ENCODE measurements at places on chromosomes 5 and 9.
A peak's percentile ranks its signal among the peaks of the same experiment; 100 is the strongest.

DNA sequence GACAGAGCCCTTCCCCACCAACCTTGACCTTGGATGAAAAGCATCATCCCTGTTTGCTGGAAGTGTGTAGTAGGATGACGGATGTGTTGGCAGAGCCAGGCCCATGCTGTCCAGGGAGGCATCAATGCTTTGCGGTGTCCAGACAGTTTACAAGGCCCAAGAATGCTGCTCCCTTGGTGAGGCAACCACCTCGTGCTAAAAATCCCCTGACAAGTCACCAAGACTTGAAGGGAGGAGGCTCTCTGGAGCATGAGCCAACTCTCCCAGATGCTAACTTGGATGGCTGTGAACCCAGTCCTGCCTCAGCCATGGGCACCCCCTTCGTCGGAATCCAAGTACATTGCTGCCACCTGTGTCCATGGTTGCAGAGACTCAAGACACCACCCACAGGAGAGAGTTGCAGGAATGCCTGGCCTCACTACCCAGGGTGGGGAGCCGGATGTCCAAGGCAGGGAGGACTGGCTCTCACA is 9.5 kb upstream of the NKD2 start:
- no peak for DNase-seq

- no peak for DNase-seq
Observed at GRCh38 chr9:36018891-36019720, 17.6 kb upstream of the RECK start.

- DNase-seq, result no peak
Observed at GRCh38 chr5:135526924-135527323, 8.8 kb downstream of the NEUROG1 start.

- DNase-seq, result no peak
Observed at GRCh38 chr9:18477121-18477660, 3.2 kb downstream of the ADAMTSL1 start.

DNA sequence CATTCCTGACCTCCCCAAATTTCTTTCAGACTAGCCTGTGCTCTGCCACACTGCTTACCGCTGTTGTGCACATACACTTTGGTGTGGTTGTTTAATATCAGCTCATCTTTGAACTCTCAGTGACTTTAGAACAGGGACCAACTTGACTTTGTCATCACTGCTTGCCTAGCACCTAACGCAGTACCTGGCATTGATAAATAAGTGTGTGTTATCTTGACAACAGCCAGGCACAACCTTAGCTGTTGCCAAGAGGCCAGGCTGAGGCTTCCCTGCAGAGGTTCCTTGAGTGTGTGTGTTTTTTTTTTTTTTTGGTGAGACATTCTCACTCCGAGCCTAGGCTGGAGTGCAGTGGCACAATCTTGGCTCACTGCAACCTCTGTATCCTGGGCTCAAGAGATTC is 41.0 kb upstream of the SLC28A3 start:
- no peak for DNase-seq

DNA sequence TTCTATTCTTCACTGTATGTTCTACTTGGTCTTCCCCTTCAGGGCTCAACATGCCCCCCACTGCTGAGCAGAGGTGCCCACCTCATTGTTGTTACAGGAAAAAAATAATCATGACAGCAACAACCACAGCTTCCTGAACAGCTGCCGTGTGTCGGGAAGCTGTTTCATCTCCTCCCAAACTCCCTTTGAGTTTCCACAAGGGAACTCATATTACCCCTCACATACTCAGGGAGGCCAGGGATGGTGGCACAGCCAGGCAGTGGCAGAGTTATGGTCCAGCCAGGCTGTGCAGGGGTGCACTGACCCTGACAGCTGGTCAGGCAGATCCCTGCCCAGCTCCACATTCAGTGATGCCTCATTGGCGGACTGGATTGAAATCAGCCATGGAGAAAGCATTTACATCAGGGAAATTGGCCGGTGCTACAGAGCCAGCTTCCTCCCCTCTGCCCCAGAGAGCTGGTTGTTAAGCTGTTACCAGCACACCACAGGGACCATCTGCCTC is 37.3 kb downstream of the SARDH start:
- DNase-seq, result no peak

DNA sequence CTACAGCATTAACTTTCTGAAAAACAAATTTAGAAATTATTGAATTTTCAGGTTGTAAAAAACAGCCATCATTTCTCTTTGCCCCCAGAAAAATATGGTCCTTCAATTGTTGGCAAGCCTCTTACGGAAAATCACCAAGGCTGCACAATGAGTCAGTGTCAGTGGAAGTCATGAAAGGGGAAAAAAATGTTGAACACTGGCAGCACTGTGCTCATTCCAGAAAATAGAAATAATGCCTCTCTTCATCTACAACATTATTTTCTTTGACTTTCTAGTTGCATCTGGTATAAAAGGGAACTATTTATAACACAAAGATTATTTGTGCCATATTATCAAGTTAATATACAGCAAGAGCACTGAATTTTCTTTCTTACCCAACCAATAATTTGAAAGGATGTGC is 26.7 kb upstream of the STK32A start:
- no peak for DNase-seq

DNA sequence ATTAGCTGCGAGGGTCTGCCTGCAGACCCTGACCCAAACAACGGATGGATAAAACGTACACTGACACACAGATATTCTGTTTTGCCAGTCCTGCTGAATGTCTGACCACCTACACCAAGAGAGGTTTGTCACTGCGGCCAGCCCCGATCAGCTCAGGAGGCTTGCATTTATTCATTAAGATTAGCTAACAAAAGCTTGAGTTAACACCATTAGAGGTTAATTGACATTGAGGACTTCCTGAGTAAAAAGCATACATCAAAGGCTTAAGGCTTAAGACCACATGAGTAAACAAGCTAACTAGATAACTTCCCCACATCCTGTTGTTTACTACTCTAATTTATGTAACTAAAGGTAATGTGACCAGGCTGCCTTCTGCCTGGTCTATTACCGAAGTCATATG is 198.1 kb upstream of the TRPC7 start:
- peak; percentile 4 for DNase-seq

DNA sequence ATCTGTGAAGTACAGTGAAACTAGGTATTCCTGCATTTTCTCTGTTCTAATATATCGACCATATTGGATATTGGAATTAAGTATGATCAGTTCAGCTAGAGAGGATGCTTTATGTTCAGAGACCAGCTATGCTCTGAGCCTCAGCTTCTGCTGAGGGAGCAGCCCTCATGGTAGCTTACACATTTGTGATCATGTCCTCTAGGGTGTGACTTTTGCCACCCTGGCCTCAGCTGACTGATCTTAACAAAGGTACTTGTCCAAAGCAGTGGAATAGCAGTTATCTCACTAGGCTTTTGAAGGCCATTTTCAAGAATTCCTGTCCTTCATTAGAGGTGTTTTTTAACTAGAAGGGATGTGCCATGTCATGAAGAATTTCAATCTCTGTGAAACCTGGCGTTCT is 9.3 kb downstream of the SCAMP1 start:
- no peak for DNase-seq

DNA sequence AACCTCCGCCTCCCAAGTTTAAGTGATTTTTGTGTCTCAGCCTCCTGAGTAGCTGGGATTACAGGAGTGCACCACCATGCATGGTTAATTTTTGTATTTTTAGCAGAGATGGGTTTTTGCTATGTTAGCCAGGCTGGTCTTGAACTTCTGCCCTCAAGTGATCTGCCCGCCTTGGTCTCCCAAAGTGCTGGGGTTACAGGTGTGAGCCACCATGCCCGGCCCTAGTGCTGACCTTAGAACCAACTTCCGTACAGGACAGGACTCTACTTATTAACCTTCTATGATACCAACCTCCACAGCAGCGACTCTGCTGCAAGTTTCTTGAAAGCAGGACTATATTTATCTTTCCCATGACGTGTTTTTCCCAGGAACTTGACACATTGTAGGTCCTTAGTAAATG is 176.9 kb downstream of the RGS3 start:
- no peak for DNase-seq

- no peak for DNase-seq
Observed at GRCh38 chr5:93658044-93658443, 75.0 kb downstream of the NR2F1 start.

- DNase-seq, result no peak
Observed at GRCh38 chr5:160457252-160457651, 35.6 kb downstream of the PTTG1 start.

DNA sequence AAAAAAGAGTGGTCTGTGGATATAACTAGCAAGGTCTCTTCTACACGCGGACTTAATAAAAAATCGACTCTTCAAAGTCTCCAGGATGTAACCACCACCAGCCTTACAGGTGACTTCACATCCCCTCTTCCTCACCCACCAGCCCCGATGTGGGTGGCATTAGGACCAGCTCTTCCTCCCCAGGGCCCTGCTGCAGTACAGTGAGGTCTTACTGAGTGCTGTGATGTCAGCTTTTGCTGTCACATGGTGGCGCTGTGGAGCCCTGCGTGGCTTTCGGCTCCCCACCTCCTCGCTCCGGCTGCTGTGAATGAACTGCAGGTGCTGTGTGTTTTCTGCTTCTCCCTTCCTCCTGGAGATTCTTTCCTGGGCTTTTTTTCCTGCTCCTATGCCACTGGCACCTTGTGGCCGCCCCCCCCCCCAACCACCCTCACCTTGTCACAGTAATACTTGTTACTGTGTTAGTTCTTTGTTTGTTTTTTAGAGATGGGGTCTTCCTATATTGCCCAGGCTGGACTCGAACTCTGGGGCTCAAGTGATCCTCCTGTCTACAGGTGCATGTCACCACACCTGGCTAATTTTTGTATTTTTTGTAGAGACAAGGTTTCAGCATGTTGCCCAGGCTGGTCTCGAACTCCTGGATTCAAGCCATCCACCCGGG is 15.8 kb upstream of the RAPGEF1 start:
- peak; percentile 95 for DNase-seq

DNA sequence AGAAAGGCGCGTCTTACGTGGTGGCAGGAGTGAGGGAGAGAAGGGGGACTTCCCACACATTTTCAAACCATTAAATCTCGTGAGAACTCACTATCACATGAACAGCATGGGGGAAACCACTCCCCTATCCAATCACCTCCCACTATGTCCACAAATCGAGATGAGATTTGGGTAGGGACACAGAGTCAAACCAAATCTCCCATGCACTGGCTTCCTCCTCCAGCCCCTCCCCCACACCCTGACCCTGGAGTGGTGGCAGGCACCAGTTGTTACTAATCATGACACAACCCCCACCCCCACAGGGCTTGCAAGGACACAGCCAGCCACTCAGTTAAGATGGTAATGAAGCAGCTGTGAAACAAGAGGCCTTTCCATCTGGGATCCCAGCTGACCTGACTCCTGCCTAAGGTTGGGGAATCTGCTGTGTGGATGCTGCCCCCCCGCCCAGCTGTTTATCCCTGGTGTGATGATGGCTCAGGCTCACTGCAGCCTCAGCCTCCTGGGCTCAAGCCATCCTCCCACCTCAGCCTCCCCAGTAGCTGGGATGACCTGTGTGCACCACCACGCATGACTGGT is 57.1 kb upstream of the FUBP3 start:
- peak; percentile 27 for DNase-seq

GRCh38 chr5:173863359-173863758 is 24.8 kb upstream of the CPEB4 start:
- no peak for DNase-seq

DNA sequence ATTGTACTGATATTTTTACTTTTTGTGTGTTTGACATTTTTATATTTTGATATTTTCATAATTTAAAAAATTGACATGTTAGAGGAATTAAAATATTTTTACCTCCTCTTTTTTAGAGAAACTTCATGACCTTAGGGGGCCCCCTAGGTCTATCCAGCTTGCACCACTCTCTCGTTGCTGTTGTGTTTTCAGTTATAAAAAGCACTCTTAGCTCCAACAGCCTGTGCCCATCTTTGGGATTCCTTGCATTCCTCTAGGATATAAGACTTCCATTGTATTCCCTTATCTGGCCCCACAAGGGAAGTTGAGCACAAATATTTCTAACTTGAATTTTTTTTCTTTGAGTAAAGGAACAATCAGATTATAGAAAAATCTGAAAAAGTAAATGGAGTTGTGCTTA is 245.3 kb downstream of the SH3GL2 start:
- DNase-seq, result no peak

- no peak for DNase-seq
Observed at GRCh38 chr9:105683688-105684275, 10.6 kb upstream of the TMEM38B start.

DNA sequence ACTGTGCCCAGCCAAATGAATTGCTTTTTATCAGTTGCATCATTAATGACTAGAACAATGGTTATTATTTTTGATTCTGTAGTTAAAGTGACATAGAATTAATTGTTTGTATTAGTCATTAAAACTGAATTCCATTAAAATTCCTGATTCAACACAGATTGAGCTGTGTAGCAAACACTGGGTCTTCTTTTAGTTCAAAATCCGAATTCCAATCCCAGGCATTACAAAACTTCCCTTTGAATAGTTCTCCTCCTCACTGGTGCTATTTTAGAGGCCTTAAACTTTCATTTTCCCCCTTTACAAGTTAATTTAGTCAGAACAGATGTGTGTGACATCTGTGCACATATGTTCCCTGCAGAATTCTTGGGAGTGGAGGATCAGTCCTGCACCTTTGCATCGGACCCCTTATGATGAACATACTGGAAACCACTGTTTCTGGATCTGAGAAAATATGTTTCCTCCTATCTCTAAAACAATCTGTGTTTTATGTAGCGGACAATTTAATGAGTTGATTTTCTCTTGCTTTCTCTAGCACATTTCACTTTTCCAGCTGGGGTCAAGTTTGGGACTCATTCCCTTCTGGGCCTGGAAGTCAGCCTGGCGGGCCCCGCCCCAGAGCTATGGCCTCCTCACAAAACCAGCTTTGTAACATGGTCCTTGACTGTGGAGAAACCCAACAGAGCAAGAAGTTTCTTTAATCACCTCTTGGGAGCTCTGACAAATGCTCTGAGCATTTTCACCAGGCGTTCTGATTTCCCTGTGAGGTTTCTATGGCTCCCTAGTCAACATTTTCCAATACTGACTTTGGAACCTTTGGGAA is 87.9 kb upstream of the MAMDC2 start:
- no peak for DNase-seq

- no peak for DNase-seq
Observed at GRCh38 chr9:133320421-133320881, 15.5 kb downstream of the SURF6 start.

DNA sequence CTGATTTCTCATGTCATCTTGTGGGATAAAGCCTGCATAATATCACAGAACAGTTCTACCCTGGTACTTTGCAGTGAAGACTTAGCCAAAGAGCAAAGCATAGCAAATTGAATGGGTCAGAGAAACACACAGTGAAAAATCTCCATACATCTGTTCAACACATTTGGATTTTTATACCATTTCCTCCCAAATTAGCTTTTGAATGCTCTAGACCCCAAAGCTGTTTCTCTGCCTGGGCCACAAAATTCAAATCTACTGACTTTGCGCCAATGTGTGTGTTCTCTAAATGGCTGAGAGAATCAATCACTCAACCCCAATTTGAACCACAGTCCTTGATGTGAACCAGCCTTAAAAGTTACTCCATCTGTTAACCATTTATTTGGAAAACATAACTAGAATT is 236.9 kb upstream of the NFIL3 start:
- DNase-seq, result no peak

- no peak for DNase-seq
Observed at GRCh38 chr9:96383165-96383942, at the start of gene SLC35D2. Gene SLC35D2 (minus strand): TSS chr9:96383711. CDS start chr9:96383634, 77 bp downstream.

GRCh38 chr5:173296737-173297676 is 31.2 kb downstream of the STC2 start:
- no peak for DNase-seq
